Keratinocyte (primary cell): ENCODE measurements at places on chromosomes 7 and 10.

DNA sequence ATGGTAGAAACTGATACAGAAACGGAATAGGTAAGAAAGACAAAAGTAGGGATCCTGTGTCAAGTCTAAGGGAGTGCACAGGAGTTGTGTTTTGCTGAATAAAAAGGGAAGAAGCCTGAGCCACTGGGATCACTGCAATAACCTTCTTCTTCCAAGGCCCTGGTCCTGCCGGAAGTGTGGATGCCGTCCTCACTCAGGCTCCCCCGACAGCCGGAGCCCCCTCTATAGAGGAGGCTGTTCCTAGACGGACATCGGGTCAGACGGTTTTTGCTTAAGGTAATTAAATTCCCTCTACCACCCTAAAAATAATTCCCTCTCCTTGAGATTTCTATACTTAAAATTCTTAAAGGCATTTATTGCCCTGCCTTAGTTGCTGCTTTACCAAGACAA is 566.9 kb downstream of the PTPRN2 start:
- DNase-seq = no peak

DNA sequence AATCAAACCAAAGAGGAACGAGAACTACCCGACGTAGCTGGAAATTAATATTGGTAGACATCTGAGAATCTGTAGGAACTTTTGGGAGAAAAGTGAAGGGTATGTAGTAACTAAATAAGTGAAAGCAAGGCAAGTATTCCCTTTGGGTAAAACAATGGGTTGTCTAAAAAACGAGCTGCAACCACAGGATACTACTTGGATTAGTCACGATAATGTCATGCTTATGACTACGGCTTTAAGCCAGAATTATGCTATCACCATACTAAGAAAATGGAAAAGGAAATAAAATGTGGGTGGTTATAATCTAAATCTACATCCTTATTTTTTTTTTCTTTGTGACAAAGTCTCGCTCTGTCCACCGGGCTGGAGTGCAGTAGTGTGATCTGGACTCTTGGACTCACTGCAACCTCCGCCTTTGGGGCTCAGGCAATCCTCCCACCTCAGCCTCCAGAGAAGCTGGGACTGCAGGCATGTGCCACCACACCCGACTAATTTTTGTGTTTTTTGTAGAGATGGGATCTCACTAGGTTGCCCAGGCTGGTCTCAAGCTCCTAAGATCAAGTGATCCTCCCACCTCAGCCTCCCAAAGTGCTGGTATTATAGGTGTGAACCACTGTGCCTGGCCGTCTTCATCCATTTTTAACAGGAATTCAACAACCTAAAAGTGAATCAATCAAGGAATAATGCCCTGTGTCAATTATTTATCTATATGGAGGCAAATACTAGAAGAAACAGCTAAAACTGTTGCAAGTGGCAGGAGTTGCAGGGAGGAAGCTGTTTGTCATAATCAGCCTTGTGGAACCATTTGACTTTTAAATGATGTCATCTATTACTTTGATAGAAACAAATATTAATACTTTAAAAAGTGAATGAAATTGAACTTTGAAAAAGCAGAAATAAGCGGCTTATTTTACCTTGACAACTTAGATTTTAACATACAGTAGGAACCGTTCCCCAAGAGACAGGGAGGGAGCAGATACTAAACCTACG is 189.3 kb downstream of the PRPF18 start:
- no peak for DNase-seq

GRCh38 chr7:37435156-37435855 is 13.4 kb downstream of the ELMO1 start:
- DNase-seq = no peak

DNA sequence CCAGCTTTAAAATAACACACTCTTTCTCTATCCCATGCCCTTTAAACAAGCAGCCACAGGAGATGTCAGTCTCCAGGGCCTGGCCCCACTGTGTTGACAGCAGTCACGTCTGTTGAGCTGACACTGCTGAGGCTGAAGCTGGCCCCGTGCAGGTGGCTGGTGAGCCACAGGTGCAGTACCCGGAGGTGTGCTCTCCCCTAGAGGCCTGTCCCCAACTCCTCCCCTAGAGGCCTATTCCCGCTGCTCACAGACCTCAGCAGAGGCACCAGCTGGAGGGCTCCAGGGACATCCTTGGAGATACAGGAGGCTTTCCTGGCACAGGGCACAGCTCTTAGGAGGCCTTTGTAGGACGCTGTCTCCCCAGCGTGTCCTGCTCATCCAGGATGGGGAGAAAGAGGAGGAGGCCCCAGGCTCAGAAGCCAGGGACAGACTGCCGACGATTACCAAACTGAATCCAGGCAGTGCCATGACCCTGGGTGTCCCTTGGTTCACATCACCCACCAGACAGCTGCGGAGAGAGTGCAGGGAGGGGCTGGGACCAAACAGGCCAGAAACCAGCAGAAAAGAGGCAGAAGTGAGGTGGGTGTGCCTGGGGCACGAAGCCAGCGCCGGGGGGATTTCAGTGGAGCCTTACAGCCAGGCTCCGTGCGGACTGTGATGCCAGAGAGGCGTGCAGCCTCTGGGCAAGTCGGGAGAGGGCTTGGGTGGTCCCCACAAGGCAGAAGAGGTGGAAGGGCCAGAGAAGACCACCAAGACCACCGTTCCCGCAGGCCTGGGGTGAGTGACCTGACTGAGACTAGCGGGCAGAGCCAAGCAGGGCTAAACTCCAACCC is 18.5 kb upstream of the TTYH3 start:
- no peak for DNase-seq

DNA sequence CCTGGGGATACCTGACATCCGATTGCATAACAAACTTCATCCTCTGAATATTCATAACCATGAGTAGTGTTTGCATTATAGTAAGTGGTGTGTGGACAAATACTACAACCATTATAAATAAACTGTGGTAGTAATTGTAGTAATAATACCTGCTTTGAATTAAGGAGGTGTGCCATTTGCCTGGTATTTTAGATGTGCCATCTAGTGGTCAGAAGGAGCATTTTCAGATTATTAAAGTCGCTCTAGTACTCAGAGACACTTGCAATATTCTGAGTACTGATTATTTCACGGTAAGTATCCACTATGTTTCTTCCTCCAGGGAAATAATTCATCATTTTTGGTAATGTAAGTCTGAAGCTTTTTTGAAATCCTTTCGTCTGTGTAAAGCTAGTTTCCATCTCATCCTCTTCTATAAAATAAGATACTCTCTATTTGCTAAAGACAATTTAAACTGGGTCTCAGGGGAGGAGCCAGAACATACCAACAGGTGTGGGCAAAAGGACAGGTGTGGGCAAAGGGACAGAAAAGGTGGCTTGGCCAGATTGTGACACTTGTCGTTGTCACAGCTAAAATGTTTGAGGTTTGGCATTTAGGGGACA is 115.3 kb upstream of the WDR11 start:
- DNase-seq = no peak

DNA sequence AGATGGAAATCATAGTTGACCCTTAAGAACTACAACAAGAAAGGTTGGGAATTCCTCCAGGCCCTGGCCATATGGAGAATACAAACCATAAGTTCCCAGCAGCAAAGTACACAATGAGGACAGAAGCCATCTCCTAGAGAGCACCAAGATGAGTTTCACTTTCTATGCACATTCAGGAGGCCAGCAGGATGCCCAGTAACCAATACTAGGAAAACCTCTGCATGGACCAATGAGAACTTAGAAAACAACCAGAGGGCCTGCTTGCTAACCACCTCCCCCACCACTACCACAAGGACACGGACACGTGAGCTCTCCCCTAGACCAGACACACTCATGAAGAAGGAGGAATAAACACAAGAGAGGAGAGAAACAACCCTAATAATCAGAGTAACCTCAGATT is 56.3 kb downstream of the IFIT5 start:
- no peak for DNase-seq

DNA sequence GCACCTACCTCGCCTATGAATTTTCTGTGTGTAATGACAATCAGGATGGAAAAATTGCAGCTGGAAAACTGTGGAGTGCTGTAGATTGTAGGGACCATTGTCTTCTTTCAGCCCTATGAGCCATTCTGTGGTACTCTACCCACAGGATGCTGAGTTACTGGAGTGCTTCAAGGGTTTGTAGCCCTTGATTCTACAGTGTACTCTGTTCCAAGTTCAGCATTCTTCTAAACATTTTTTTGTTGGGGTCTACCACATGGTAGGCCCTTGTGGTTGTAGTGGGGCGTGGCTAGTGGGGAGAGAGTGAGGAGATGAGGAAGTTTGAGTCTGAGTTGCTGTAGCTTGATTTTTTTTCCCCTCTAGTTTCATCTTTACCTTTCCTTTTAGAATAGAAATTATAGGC is 33.5 kb downstream of the REEP3 start:
- no peak for DNase-seq

DNA sequence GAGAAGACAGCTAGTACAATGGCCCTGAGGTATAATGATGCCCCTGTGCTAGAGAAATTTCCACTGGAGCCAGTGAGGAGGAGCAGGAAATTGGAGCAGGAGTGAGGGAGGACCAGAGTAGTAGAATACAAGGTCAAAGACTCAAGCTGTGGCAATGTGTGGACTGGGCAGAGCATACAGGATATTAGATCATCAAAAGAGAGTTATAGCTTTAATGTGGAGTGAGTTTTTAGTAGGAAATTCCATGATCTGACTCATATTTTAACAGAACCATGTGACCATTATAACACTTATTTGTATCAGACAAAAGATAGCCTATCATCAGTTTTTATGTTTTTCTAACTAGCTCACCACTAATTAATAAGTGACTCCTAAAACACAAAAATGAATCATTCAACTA is 154.1 kb downstream of the DGKB start:
- peak; percentile 26 for DNase-seq

- DNase-seq = no peak
Observed at GRCh38 chr7:151243408-151244195, 4.9 kb downstream of the SMARCD3 start.

DNA sequence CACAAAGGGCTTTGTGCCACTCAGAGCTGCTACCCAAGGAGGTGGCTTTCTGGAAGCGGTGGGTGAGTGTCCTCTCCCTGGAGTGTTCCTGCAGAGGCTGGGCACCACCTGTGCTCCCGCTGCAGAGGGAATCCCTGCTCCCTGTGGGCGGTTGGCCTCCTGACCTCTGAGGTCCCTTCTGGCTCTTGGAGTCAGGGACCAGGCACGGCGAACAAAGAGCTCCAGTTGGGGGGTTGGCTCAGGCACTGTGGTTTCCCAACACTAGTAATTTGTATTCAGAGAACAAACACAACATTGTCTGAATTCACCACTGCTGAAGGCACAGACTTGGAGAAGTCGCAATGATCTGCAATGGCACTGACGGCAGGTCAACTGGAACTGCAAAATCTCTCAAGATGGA is 328.9 kb downstream of the PRPF18 start:
- no peak for DNase-seq

- no peak for DNase-seq
Observed at GRCh38 chr10:112746329-112746728, 203.7 kb upstream of the TCF7L2 start.

GRCh38 chr7:33578166-33578565 is 327.2 kb upstream of the BMPER start:
- peak; percentile 42 for DNase-seq

GRCh38 chr7:106755641-106756040 is 94.7 kb upstream of the CCDC71L start:
- DNase-seq = no peak

- DNase-seq = no peak
Observed at GRCh38 chr7:81533931-81534330, 235.9 kb downstream of the HGF start.

DNA sequence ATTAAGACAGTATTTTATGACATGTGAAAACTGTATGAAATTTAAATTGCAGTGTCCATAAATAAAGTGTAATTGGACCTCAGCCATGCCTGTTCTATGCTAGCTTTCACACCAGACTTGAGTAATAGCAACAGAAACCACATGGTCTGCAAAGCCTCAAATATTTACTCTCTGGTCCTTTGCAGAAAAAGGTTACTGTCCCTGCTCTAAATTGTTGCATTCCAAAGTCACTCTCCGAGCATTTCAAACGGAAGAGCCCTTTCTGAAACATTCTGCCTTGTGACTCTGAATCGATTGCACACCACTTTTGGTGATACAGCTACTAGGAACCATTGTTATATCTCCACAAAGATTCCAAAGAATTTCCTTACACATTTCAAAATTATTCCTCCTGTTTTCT is 81.0 kb upstream of the STK17A start:
- no peak for DNase-seq

- DNase-seq = no peak
Observed at GRCh38 chr10:126398924-126399323, 10.6 kb upstream of the ADAM12 start.

DNA sequence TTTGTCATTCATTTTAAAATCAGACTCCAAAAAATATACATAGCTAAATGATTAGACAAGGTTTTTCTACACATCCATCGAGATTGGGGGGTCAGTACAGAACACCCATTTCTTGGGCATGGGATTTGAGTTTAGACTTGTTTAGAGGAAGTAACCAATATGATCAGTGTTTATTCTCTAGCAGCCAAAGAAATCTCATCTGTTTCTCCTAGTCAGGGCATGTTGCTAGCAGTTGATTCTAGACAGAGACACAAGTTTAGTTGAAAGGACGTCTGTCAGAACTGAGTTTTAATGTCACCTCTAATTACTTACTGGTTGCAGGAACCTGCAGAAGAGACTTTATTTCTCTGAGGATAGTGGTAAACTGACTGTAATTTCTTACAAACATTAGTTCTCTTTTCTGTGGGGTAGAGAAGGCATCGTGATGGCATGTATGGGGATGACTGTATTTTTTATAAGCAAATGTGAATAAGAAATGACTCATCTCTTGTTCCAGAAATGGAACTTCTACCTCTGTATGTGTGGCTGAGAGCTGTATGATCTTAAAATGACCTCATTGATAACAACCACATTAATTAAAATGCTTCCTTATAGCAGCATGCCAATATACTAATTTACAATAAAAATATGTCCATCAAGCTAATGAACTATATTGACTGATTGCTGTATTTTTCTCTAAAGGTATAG is 30.6 kb upstream of the RHOBTB1 start:
- no peak for DNase-seq

DNA sequence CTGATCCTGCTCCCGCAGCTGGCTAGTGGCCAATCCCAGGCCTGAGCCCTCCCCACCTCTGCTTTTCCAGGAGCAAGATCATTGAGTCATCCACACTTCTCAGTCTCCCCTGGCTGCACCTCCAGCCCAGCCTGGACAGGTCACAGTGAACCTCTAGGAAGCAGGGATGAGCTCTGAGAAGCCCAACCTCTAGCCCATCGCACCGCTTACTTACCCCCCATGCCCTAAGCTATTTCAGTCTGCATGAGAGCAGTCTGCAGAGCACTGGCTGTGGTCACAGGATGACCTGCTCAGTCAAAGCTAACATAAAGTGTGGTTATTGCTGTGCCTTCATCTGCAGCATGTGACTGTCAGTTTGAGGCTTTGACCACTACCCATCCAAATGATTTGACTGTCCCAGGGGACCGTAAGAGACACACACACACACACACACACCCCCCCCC is 129.2 kb downstream of the SORBS1 start:
- DNase-seq = no peak
